ENCODE measurements at places on chromosomes 12 and 14.

DNA sequence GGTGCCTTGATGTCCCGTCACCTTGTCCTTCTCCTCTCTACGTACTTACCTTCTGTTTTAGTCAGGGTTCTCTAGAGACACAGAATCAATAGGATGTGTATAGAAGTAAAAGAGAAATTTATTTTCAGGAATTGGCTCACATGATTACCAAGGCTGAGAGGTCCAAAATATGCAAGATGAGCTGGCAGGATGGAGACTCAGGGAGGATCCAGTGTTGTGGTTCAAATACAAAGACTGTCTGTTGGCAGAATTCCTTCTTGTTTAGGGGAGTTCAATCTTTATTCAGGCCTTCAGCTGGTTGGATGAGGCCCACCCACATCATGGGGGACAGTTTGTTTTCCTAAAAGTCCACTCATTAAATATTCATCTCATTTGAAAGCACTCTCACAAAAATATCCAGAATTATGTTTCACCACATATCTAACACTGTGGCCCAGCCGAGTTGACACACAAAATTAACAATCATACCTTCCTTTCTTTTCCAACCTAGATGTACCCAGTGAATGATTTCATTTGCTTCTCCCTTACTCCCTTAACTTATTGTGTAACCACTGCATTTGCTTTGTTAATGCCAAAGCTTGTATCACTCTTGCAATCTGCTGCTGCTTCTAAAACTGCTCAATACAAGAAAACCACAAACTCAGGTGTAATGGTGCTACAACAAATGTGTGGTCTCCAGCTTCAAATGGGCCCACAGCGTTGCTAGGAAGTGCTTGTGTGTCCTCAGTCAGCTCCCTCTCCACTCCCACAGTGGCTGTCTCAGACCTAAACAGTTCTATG, 195.4 kb upstream of the ARHGAP5 start:
- no peak for DNase-seq

DNA sequence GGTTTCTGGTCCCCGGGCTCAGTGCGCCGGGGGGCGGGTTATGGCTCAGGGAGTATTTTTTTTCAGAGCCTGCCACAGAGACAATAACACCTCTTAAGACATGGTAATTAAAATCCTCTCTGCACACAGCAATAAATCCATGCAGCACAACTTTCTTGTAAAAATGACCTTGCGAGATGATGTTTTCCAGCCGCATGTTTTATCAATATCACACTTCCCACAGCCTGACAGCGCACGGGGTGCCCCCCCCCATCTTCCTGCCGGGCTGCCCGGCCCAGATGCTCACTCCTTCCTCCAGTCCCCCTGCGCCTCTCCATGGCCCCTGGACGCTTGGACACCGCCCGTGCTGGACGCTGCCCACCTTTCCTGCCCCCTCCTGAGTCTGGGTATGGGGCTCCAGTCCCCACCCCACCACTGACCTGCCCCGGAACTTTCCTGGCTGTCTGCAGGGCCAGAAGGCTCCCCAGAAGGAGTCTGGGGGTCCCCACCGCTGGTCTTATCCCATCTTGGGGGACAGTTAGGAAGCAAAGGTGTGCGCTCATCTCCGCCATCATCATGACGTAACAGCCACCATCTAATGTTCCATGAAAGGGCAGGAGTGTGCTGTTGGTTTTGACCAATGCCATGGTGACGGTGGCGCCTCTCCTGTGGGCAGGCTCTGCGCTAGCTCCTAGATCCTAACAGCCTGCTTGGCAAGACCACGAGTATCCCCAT, 182.9 kb downstream of the KIF26A start:
- DNase-seq, result no peak

DNA sequence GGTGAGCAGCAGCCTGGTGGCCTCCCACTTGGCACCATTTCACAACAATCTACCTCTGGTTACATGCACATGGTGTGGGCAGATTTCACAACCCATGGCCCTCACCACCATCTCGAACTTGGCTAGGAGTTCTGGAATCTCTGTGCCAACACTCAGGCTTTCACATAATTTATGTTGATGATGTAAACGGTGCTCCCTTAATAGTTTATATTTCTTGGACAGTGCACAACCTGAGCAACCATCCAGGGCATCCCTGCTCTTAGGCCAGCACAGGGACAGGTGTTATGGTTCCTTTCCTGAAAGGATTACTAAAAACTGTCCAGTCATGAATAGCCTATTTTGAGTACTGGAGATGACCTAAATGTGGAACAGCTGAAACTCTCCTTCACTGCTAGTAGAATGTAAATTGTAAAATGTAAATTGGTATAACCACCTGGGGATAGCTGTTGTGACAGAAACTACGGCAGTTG, 28.6 kb downstream of the ABCB9 start:
- DNase-seq, result no peak

- DNase-seq, result no peak
These were observed 77.0 kb upstream of the BCL11B start for GRCh38 chr14:99348816-99349614.

DNA sequence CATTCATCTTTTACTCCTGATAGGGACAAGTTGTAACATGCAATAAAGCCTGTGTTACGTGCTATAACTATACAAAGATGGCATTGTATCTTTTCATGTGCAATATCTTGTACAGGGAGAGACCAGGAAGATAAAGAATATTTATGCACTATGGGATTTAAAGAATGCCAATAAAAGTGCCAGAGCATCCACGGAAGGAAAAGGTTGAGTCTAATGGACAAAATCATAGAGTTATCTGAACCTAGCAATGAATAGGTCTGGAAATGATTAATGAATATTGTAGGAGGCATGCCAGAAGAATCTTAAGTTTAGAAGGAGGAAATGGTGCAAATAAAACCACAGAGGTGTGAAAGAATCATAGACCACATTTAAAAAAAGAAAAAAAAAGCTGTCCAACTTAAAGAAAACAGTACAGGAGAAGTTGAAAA, 263.9 kb downstream of the KCNC2 start:
- DNase-seq, result no peak

GRCh38 chr12:14923944-14924343, 14.4 kb downstream of the ERP27 start:
- no peak for DNase-seq

- DNase-seq, result no peak
These were observed 79.8 kb downstream of the SRRM4 start for GRCh38 chr12:119060847-119061796.

DNA sequence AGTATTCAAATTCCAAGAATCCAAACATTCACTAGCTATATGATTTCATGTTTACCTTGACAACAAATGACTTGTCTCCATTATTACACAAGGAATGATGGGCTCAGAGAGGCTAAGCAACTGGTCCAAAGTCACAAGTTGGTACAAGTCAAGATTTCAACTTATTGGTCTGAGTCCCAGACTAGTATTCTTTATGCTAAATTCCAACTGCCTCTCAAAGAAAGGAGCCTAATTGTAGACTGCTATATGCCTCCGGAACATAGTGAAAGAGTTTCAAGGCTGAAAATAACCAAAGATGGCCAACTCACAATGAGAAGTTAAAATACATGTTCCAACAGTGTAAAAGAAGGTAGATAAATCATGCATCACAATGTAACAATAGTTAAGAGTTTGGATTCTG, 7.5 kb downstream of the BTG1 start:
- DNase-seq, result no peak

Data from amygdala (tissue), 56 donors.